ENCODE measurements at places on chromosomes 3 and 15.

DNA sequence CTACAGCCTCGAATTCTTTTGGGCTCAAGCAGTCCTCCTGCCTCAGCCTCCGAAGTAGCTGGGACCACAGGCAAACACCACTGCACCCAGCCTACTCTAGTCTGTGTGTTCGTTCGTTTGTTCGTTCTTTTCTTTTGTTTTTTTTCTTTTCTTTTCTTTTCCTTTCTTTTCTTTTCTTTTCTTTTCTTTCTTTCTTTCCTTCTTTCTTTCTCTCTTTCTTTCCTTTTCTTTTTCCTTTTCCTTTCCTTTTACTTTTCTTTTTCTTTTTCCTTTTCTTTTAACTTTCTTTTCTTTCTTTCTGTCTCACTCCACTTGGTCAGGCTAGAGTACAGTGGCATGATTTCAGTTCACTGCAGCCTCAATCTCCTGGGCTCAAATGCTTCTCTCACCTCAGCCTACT, 36.8 kb downstream of the LMLN start:
- DNase-seq: no peak

GRCh38 chr3:54376142-54376807, 253.9 kb downstream of the CACNA2D3 start:
- no peak for DNase-seq

DNA sequence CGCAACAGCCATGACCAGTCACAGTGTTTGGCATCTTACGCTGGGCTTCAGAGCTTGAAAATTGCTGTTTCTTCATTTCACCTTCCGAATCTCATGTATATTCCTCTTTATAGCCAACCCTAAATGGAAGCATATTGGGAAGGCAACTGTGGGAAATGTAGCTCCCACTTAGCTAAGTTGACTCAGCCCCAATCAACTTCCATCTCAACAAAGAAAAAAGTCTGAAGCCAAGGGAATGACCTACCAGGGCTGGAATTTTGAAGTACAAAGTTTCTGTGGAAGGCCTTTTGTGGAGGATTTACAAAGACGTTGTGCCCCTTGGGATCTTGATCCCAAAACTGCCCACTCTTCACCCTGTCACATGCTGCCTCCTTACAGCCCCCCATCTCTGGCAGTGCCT, 85.2 kb upstream of the OXTR start:
- no peak for DNase-seq

DNA sequence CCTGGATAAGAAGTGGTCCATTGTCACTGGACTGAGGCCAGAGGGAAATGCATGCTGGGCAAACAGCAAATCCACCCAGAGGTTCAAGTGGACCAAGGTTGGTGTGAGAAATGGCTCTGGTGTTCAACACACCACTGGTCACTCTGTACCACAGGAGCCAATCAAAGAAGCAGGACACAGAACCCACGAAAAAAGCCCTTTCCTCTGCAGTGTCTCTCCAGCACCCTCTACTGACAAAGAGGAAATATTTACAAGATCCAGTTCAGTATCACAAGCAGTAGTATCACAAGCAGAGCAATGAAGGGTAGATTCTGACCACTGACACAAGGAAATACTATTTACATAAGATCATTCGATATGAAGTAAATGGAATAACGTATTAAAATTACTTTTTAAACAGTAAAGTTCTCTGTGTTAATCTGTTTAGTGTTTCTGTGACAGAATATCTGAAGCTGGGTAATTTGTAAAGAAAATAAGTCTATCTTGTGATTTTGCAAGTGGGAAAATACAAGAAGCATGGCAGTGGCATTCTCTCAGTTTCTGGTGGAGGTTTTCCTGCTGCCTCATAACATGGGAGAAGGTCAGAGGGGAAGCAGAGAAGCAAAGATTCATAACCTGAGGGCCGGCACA, 390.7 kb downstream of the EFHB start:
- no peak for DNase-seq

- no peak for DNase-seq
These were observed 390 bp downstream of the STARD5 start for GRCh38 chr15:81323559-81323943.

- no peak for DNase-seq
These were observed 26.8 kb upstream of the NR2C2 start for GRCh38 chr3:14920536-14920935.

GRCh38 chr3:102114264-102114979, 265.1 kb downstream of the NFKBIZ start:
- peak; percentile 5 for DNase-seq

DNA sequence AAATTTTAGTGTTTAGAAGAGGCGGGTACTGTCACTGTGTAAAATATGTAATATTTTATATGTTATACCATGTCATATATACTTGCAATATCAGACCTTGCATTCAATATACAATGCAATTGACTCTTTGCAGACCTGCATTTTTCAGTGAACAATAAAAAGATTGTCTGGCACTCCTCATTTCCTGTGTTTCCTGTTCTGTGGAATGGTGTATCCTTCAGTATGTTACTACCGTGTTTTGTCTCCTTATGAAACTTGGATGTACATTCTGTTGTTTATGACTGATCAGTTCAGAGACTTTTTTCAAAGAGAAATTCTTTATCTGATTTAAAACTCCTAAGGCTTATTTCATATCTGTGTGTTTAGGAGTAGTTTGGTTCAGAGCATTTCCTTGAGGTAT, 31.5 kb downstream of the APH1B start:
- DNase-seq: no peak

DNA sequence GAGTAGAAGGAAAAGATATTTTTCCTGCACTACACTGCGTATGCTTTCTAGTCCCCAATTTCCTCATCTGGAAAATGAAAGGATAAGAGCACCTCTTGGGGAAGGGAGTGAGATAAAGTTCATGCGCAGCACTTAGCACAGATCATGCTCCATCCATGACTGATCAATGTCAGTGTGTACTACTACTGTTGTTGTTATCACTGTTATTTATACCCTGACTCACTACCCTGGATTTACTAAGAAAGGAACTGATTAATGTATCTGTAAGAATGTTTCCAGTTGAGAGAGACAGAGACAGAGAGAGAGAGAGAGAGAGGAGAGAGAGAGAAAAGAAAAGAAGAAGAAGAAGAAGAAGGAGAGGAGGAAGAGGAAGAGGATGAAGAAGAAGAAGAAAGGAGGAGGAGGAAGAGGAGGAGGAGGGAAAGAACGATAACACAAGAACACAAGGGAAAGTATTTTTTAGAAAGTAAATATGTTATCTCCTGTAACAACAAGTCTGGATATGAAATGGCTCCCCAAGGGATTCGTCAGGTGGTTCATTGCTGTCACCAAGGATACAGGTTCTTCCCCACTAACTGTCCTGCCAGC, 212.2 kb upstream of the PROK2 start:
- DNase-seq: no peak

GRCh38 chr3:192339214-192339613, 388.1 kb downstream of the FGF12 start:
- no peak for DNase-seq

GRCh38 chr3:12947504-12948369, 106.4 kb upstream of the RPL32 start:
- DNase-seq: no peak
